CD4-positive, alpha-beta memory T cell (primary cell): ENCODE measurements at places on chromosomes 3 and 15. TPM values are rescaled to one million over a fixed set of nuclear protein-coding genes. Genes with fewer than 3 reads are reported as not detected.

- no peak overlapping the region for H3K4me3 ChIP-seq
- no peak for DNase-seq
- no peak overlapping the region for H3K27ac ChIP-seq
- no peaks in the 10 kb centered on the region for H3K36me3 ChIP-seq
Observed at GRCh38 chr15:80485370-80486164, 81.4 kb downstream of the ARNT2 start.

- no peaks in the 10 kb centered on the region for H3K36me3 ChIP-seq
- peaks cover 12% of the 10 kb centered on the region for H3K4me1 ChIP-seq
- H3K27ac ChIP-seq = no peak overlapping the region
- no peak for DNase-seq
- no peak overlapping the region for H3K4me3 ChIP-seq
Observed at GRCh38 chr15:58684751-58685150, 64.8 kb downstream of the ADAM10 start.

- no peak overlapping the region for H3K27ac ChIP-seq
- no peak overlapping the region for H3K4me3 ChIP-seq
- DNase-seq = no peak
- no peaks in the 10 kb centered on the region for H3K36me3 ChIP-seq
- H3K27me3 ChIP-seq = no peaks in the 10 kb centered on the region
Observed at GRCh38 chr15:48384616-48385015, 53.4 kb downstream of the DUT start.

GRCh38 chr3:180571831-180572598, 29.9 kb upstream of the TTC14 start:
- DNase-seq = no peak
- H3K4me3 ChIP-seq = no peak overlapping the region
- H3K36me3 ChIP-seq = no peaks in the 10 kb centered on the region
- H3K27ac ChIP-seq = no peak overlapping the region

DNA sequence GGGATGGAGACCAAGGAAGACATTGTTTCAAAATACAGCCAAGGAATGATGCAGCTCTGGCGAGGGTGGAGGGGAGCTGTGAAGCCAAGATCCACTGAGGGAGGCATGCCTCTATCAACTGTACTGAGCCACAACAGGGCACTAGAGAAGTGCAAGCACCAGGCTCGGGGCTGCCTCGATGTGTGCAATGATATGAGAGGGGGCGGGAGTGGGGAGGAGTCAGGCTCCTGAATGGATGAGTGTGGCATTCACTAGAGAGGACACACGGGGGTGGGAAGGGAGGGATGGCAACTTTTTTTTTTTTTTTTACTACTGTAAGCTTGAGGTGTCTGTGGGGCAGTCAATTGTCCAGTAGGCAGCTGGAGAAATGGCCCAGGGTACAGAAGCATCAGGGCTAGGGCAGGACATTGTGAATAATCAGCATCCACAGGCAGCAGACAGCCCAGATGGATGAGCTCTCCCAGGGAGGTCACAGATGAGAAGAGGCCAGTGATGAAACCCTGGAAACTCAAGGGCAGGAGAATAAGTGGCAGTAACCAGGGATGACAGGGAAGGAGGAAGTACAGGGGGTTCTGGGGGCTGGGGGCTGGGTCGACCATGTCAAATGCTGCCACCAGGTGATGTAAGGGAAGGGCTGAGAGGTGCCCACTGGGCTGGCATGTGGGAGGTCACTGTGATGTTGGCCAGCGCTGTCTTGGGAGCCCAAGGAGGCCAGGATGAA, 5.9 kb downstream of the STOML1 start:
- no peak overlapping the region for H3K4me3 ChIP-seq
- H3K36me3 ChIP-seq = no peaks in the 10 kb centered on the region
- DNase-seq = no peak
- no peak overlapping the region for H3K27ac ChIP-seq
- peaks cover 17% of the 10 kb centered on the region for H3K4me1 ChIP-seq

LSMEM2 gene
- total RNA-seq = not detected
